Upper lobe of left lung (tissue), 6 donors: ENCODE measurements at places on chromosomes 6 and 20.
A peak's percentile ranks its signal among the peaks of the same experiment; 100 is the strongest.

DNA sequence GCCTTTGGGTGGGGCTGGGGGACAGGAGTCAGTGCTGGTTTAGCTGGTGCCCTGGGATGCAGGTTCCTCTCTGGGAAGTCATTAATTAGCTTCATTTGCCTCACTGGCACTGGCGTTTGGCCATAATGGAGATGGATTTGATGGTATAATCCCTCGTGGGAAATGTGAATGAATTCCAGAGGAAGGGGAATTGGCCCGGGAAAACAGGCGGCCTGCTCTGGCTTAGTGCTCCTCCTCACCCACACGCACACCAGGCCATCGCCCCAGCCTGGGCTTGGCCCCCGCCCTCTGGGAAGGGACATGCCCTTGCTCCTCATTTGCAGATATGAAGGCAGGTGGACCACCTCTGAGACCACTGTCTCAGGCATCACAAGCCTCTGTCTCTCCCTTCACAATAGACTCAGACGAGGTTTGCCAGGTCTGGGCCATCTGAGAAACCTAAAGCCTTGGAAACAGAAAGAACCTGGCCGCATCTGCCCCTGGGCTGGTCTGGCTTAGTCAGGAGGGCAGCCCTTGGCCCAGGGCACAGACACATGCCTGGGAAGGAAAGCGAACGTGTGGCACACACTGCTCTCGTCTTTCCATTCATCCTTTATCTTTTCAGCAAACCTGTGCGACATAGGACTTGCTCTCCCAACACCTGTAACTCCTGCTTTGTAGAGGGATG, 199.2 kb upstream of the CDH4 start:
- H3K27me3 ChIP-seq: no peaks in the 10 kb centered on the region
- no peaks in the 10 kb centered on the region for H3K36me3 ChIP-seq
- H3K4me1 ChIP-seq: no peaks in the 10 kb centered on the region
- no peak overlapping the region for H3K27ac ChIP-seq

DNA sequence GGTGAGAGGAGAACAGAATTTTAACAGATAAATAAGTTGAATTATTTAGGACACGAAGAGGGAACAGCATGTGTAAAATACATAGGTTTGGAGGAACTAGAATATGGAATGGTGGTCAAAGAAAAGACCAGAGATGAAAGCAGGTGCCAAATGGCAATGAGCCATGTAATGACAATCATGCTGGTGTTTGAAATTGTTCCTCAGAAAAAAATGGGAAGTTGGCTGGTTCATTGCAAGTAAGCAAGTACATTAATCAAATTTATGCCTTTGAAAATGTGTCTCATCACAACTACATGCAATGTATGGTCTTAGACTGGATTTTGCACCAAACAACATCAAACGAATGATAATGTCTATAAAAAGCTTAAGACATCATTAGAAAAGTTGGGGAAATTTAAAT, 83.3 kb downstream of the SPTLC3 start:
- H3K27ac ChIP-seq: no peak overlapping the region
- no peaks in the 10 kb centered on the region for H3K4me1 ChIP-seq
- no peak overlapping the region for H3K4me3 ChIP-seq
- H3K27me3 ChIP-seq: no peaks in the 10 kb centered on the region

DNA sequence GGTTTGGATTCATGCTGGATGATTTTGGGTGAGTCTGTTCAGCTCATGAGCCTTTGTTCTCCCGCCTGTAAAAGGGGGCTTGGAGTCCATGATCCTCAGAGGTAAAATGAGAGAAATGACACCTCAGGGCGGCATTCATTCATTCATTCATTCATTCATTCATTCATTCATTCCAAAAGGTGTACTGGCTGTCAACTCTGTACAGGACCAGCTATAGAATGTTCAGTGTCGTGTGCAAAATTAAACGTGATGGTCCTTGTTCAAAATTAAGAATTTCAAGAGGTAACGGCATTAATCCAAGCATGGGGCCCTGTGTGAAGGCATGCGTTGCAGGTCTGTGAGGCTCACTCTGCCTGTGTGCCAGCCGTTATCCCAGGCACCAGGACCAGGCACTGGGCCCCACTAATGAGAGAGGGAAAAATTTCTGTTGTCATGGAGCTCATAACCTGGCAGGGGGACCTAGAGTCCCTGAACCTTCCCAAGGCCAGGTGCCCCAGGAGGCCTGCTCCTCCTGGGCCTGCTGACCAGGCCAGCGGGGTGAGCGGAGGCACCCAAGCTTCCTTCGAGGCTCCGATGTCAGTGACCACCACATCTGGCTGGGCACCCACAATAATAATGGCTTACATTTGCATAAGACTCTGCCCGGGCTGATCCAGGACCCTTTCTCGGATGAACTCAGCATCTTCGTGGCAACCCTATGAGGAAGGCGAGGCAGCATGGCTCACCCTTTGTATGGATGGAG, 53.2 kb downstream of the CEBPB start:
- no peak for DNase-seq
- no peaks in the 10 kb centered on the region for H3K36me3 ChIP-seq
- no peaks in the 10 kb centered on the region for H3K4me1 ChIP-seq
- H3K27ac ChIP-seq: no peak overlapping the region
- no peaks in the 10 kb centered on the region for H3K27me3 ChIP-seq

- H3K4me3 ChIP-seq: no peak overlapping the region
- peaks cover 17% of the 10 kb centered on the region for H3K4me1 ChIP-seq
- no peaks in the 10 kb centered on the region for H3K36me3 ChIP-seq
- no peak for DNase-seq
- no peaks in the 10 kb centered on the region for H3K27me3 ChIP-seq
- no peak overlapping the region for H3K27ac ChIP-seq
These were observed 1.5 kb upstream of the PRSS35 start for GRCh38 chr6:83510791-83511190.

GRCh38 chr6:149266659-149267058, 50.9 kb upstream of the TAB2 start:
- H3K4me1 ChIP-seq: no peaks in the 10 kb centered on the region
- H3K27ac ChIP-seq: no peak overlapping the region
- DNase-seq: no peak
- H3K36me3 ChIP-seq: no peaks in the 10 kb centered on the region

DNA sequence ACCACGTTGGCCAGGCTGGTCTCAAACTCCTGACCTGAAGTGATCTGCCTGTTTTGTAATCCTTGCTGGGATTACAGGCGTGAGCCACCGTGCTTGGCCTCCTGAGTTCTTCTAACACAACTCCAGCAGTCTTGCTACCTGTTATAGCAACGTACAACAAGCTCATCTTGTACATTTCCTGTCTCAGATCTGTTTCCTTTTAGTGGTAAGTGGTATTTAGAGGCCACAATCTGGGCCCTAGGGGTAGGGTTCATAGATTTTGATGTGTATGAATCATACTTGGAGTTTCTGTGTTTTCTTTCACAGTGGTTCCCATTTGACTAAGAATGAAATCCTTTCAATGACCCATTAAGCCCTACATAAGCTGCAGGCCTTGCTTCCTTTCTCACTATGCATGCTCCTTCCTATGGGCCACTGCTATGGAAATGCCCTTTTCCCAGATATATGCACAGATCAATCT, 27.1 kb upstream of the SYNCRIP start:
- H3K36me3 ChIP-seq: no peaks in the 10 kb centered on the region
- peaks cover 8% of the 10 kb centered on the region for H3K4me1 ChIP-seq
- no peak overlapping the region for H3K4me3 ChIP-seq

- no peak overlapping the region for H3K4me3 ChIP-seq
- no peak for DNase-seq
- H3K27me3 ChIP-seq: no peaks in the 10 kb centered on the region
- H3K36me3 ChIP-seq: no peaks in the 10 kb centered on the region
- H3K4me1 ChIP-seq: no peaks in the 10 kb centered on the region
- no peak overlapping the region for H3K27ac ChIP-seq
These were observed 6.1 kb upstream of the LEMD2 start for GRCh38 chr6:33794910-33795623.

DNA sequence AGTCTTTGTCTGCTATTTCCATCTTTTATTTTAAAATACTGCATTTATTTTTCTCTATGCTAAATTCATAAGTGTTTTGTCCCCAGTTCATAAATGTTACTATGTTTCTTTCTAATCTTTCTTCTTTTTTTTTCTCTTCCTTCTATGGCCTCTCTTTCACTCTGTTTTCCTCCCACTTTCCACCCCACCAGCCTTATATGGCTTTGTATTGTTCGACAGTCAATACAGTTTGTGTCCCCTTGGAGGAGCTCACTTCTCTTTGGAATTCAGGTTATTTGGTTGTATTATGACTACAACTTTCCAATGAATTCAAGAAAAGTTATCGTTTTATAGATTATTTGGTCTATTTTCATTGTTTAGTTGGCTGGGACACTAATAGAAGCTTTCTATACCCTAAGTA, 393.5 kb downstream of the NKAIN2 start:
- H3K27me3 ChIP-seq: no peaks in the 10 kb centered on the region
- no peak overlapping the region for H3K4me3 ChIP-seq
- no peaks in the 10 kb centered on the region for H3K4me1 ChIP-seq

DNA sequence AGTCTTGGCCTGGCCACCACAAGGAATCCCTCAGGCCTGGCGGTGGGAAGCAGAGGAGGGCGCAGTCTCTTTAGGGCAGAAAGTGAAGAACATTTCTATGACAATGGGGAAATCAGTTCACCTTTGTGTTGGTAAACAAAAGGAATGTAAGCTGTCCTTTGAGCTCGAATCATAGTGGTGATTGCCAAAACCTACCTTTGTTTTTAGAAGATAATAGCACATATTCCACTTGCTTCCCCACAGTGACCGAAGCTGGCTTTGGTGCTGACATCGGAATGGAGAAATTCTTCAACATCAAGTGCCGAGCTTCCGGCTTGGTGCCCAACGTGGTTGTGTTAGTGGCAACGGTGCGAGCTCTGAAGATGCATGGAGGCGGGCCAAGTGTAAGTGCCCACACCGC, 144.1 kb downstream of the MTHFD1L start:
- peaks cover 21% of the 10 kb centered on the region for H3K4me1 ChIP-seq
- DNase-seq: no peak
- H3K27ac ChIP-seq: no peak overlapping the region

- no peak overlapping the region for H3K27ac ChIP-seq
- DNase-seq: no peak
- H3K36me3 ChIP-seq: no peaks in the 10 kb centered on the region
- H3K27me3 ChIP-seq: no peaks in the 10 kb centered on the region
- H3K4me1 ChIP-seq: peaks cover 23% of the 10 kb centered on the region
These were observed 42.5 kb downstream of the DUSP22 start for GRCh38 chr6:334536-335510.

DNA sequence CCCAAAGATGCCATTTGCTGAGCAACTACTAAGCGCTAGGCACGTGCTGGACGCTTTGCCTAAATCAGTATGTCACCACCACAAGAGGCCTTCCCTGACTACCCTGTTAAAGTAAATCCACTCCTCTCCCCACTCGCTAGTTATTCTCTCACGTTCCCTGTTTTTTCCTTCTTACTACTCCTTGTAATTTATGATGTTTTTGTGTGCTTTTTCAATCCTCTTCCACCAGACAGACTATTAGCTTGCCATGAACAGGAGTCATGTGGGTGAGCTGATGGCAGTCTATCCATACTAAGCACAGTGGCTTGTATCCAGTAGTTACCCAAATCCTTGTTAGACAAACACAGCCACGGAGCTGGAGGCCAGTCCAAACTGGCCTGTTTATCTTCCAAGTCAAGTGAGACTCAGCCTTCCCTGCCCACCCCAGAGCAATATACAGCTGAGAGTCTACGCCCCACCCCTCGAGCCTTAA, 41.2 kb downstream of the C6orf132 start:
- DNase-seq: no peak
- no peaks in the 10 kb centered on the region for H3K27me3 ChIP-seq
- no peak overlapping the region for H3K4me3 ChIP-seq
- peak overlapping the region; percentile 69 for H3K27ac ChIP-seq

GRCh38 chr6:166627875-166628801, 1.1 kb upstream of the RPS6KA2 start:
- no peaks in the 10 kb centered on the region for H3K36me3 ChIP-seq
- peak; percentile 91 for DNase-seq
- H3K4me3 ChIP-seq: peak overlapping the region; percentile 72
- peaks cover 41% of the 10 kb centered on the region for H3K4me1 ChIP-seq
- no peaks in the 10 kb centered on the region for H3K27me3 ChIP-seq

DNA sequence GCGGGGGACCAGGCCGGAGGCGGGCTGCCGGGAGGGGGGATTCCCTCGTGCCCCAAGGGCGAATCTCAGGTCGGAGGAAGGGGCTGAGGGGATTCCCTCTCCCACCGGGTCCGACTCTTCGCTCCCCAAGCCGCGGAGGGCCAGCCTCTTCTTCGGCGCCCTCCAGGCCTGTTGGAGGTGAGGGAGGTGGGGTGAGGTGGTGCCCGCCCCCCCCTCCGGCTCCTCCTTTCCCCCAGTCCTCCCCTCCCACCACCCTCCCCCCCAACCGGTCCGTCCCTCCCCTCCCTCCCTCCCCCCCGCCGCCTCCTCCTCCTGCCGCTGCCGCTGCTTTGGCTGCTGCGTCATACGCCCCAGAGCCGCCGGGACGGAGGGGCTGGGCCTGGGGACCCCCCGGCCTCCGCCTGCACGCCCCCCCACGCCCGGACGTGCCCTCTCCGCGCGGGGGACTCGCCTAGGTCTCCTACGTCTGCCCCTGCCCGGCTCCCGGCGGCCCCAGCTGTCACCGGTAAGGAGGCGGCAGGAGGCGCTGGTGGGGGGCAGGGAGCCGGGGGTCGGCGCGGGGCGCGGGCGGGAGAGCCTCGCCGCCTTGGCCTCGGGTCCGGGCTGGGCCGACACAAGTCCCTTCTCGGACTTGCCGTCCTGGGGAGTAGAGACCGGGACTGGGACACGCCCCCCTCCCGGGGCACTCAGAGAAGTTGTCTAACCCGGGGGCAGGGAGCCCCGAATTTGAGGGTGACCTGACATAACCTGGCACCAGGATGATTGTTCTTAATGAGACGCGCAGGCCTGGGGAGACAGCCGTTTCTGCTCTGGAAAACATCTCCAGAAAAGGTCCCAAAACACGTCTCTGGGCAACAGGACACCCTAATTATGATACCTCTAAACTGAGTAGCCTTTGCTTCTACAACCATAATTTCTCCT, at the start of gene PHF1:
PHF1 (plus strand) TSS at position 304 of the 921 bp plus-strand sequence. CDS start 1,250 bp downstream, outside the sequence.
- peak within 1 kb of the TSS; percentile 99 for H3K27ac ChIP-seq
- peaks cover 38% of the 10 kb centered on the region for H3K36me3 ChIP-seq
- peak within 1 kb of the TSS; percentile 81 for H3K4me3 ChIP-seq
- peaks cover 21% of the 10 kb centered on the region for H3K4me1 ChIP-seq

- H3K36me3 ChIP-seq: no peaks in the 10 kb centered on the region
- no peaks in the 10 kb centered on the region for H3K27me3 ChIP-seq
- no peak overlapping the region for H3K27ac ChIP-seq
- H3K4me3 ChIP-seq: no peak overlapping the region
- DNase-seq: no peak
These were observed 6.0 kb upstream of the ZDHHC14 start for GRCh38 chr6:157374889-157375443.

GRCh38 chr20:36167902-36168503, 13.5 kb downstream of the EPB41L1 start:
- no peak overlapping the region for H3K27ac ChIP-seq
- H3K4me1 ChIP-seq: no peaks in the 10 kb centered on the region
- DNase-seq: peak; percentile 64
- H3K36me3 ChIP-seq: no peaks in the 10 kb centered on the region

GRCh38 chr20:60272790-60273189, 314.6 kb downstream of the CDH26 start:
- no peaks in the 10 kb centered on the region for H3K4me1 ChIP-seq
- H3K27me3 ChIP-seq: no peaks in the 10 kb centered on the region
- DNase-seq: no peak
- H3K27ac ChIP-seq: no peak overlapping the region
- H3K36me3 ChIP-seq: no peaks in the 10 kb centered on the region
- H3K4me3 ChIP-seq: no peak overlapping the region
